ENCODE measurements at places on chromosomes 6 and 20. TPM values are rescaled to one million over a fixed set of nuclear protein-coding genes. Genes with fewer than 3 reads are reported as not detected.

The LY6G6D gene
- total RNA-seq, result 2.0 TPM

The TRDN gene
- total RNA-seq, result not detected

The IP6K3 gene
- 5.5 TPM for total RNA-seq

The ZNF335 gene
- total RNA-seq, result 40.0 TPM

The BCKDHB gene
- total RNA-seq, result 16.4 TPM

- DNase-seq, result no peak
These were observed 143.2 kb upstream of the ZNF217 start for GRCh38 chr20:53736757-53737395.

DNA sequence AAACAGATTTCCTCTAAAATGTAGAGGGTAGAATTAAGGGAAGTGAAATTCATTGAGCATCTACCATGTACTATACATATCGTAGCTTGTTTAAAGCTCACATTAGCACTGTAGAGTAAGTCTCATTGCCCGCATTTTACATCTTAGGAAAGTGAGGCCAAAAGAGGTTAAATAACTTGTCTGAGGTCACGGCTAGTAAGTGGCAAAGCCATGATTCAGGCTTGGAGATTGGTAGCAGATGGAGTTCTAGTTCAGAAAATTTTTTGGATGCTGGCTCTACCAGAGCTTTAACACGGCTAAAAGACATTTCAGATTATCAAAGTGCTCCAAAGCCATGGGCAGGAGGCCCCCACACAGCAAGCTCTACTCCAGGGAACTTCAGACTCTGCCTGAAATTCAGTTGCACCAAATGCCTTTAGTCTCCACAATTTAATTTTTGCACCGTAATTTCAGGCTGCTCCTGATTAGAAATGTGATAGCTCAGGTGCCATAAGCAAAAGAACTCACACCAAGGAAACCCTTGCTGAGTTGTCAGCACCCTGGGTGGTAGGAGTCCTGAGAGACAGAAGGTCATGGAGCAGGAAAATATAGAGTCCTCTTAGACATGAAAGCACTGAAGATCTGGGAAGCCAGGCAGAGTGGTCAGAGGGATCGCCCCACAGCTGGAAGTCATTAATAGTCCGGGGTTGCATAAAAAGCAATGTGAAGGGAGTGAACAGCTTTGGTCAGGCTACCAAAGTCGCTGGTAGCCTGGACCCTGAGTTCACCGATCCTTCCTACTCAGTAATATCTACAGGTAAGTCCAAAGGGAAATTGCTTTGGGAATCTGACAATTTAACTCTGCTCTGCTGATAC lies 55.2 kb upstream of the ASIP start:
- no peak for DNase-seq

DNA sequence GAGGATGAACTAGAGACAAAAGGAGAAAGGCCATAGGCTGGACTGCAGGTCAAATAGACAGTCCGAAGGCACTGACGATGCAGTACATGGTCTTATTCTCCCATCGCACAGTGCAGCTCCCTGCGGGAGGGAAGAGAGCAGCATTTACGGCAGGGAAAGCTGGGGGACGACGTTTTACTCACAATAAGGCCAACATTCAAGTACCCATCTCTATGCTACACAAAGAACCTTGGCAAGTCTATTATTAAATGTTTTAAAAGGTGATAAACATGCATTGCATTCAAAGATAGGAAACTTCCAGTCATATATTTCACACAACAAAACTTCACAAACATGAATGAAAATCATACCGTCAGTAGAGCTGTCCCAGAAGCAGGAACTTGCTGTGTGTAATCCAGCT lies 7.8 kb downstream of the DYNLT1 start:
- DNase-seq, result no peak

GRCh38 chr6:19446570-19446969 lies 390.6 kb upstream of the ID4 start:
- no peak for DNase-seq

DNA sequence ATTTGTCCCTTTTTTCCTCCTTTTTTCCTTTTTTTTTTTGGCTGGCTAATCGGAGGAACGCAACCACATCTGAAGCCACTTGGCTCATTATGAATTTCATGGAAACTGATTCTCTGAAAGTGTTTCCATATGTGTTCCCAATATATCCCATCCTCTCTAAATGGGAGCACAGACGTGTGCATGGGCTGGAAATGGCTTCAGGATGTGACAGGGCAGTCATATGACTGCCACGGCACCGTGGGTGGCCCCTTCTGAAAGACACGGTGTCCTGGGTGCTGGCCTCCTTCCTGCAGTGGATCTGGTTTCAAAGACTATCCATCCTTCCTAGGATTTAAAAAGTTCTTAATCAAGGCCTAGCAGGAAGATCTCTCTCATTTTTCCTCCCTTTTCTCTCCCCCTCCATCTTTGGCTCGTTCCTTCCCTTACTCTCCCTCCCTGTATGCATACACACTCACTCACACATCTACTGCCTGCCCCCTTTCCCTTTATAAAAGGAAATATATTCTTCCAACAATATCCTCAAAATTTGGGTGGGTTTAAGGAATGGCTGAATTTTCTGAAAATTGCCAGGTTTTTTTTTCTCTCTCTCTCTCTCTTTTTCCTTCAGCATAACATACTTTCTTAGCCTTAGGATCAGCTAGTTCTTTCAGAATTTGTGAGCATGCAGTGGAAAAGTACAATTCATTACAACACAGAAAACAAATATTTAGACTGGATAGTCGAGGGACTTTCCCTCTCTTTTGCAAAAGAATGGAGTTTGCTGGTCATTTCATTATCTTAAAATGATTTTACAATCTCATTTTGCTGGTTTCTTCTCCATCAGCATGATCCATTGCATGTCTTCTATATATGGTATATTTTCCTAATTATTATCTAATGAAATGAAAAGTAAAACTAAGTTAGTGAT lies 161.2 kb upstream of the SUPT3H start:
- DNase-seq, result no peak

GRCh38 chr6:28758046-28758817 lies 165.6 kb downstream of the TRIM27 start:
- no peak for DNase-seq

GRCh38 chr6:170013815-170014214 lies 262.4 kb downstream of the ERMARD start:
- DNase-seq, result no peak
